D341Med (cell line): ENCODE measurements at places on chromosomes 5 and 9.

- DNase-seq = no peak
Measured at GRCh38 chr9:26567976-26568375, 324.6 kb downstream of the CAAP1 start.

- DNase-seq = no peak
Measured at GRCh38 chr5:83294246-83294645, 177.3 kb upstream of the VCAN start.

- DNase-seq = no peak
Measured at GRCh38 chr5:142114687-142115086, 6.1 kb downstream of the NDFIP1 start.

DNA sequence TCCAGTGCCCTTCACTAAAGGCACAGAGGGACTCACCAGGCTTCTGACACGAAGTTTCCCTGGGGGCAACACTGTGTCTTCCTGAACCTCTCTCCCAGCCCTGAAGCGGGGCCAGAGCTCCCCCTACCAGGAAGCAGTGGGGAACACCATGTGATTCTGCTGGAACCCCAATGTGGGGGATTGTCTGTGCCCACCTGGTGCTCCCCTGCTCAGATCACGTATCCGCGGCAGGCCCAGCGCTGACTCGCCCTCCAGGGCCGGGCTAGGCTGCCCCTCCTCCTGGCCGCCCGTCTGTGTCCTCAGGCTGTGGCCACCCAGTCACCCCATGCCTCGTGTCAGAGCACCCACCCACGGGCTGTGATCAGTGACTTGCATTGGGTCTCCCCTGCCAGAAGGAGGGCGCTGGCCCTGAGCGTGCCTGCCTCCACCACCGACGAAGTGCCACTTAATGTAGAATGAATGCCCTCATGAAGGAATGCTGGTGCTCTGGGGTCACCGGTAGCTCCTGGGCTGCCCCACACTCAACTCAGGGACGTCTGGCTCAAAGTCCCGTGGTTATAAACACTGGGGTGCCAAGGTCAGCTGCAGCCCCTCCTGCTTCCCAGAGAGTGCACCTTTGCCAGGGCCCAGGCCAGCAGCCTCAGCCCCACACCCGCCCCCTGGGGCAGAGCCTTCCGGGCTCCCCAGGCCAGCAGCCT is 22.1 kb downstream of the SARDH start:
- DNase-seq = no peak

GRCh38 chr5:62886603-62887315 is 308.1 kb downstream of the LRRC70 start:
- DNase-seq = no peak

DNA sequence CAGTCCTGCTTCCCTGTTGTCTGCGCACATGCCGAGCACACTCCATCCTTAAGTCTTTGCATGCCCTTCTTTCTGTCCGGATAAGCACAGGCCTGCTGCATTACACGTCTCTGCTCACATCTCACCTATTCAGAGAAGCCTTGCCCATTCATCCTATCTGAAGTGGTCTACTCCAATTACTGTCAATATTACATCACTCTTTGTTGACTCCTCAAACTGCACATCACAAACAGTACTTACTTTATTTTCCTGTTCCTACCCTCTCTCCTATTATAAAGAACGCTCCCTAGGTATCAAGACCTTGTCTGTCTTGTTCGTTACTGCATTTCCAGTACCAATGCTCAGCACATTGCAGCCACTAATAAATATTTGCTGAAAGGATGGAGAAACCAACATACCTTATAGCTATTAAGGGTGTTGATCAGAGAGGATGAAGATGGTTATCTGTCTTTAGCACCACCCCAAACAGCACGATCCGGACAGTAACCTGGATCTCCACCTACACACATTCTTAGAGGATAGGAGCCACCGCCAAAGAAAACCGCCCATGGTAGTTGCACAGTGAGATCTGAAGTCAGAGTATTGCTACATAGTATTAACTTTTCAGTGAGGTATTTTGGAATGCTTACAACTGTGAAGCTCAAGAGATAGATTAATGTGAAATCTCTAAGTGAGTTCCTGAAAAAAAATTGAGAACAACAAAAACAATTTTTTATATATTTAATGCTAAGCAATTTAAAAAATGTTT is 1.6 kb upstream of the PRRC1 start:
- no peak for DNase-seq

- DNase-seq = no peak
Measured at GRCh38 chr9:127446713-127447415, 4.3 kb downstream of the RPL12 start.

DNA sequence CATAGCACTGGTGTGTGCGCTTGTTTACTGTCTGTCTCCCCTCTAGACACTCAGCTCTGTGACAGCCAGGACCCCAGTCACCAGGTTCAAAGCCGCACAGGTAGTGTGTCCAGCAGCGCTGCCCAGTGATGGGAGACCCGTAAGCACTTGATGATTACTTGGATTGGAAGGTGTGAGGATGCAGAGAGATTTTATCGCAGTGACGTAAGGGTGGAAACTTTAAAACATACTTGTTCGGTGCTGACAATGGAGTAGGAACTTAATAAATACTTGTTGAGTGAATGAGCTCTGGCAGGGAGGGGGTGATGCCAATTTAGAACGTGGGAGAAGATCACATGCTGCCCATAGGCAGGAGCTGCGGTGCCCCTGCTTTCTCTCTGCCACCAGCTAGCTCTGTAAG is 99.2 kb upstream of the PITX1 start:
- DNase-seq = no peak

DNA sequence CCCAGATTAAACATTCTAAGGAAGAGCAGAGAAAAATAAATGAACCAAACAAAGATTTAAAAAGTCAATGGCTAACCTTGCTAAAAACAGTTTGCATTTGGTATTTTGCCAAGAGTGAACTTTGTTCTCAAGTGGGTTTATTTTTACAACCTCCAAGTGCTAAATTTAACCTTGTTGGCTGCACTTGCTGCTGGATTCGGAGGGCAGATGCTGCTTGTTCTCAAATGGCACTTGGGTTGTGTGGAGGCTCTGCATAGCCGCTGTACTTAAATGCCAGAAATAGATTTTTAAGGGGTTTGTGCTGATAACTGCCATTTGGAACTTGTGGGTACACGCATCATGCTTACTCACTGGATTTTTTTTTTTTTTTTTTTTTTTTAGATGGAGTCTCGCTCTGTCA is 13.3 kb upstream of the SPATA24 start:
- DNase-seq = no peak

DNA sequence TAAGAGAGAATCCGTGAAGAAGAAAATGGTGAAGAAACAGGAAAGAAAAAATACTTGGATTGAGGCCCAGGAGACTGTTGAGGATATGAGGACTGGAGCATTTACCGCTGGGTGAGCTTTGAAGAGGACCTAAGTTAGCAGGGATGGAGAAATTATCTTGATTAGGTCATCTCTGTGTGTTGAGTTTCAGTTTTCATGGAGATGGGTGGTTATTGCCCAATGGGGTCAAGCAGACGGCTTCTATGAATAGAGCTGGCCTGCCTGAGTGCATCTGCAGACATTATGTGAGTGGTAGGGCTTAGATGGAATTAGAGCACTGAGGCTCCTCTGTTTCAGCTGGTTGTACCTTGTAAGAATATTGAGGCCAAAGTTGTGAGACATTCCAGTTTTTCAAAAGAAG is 245.4 kb upstream of the FBXL7 start:
- DNase-seq = no peak

- no peak for DNase-seq
Measured at GRCh38 chr9:21657966-21658667, 144.3 kb upstream of the MTAP start.

GRCh38 chr9:14205463-14205862 is 108.5 kb downstream of the NFIB start:
- no peak for DNase-seq

GRCh38 chr5:132238901-132239500 is 11.3 kb upstream of the P4HA2 start:
- no peak for DNase-seq

DNA sequence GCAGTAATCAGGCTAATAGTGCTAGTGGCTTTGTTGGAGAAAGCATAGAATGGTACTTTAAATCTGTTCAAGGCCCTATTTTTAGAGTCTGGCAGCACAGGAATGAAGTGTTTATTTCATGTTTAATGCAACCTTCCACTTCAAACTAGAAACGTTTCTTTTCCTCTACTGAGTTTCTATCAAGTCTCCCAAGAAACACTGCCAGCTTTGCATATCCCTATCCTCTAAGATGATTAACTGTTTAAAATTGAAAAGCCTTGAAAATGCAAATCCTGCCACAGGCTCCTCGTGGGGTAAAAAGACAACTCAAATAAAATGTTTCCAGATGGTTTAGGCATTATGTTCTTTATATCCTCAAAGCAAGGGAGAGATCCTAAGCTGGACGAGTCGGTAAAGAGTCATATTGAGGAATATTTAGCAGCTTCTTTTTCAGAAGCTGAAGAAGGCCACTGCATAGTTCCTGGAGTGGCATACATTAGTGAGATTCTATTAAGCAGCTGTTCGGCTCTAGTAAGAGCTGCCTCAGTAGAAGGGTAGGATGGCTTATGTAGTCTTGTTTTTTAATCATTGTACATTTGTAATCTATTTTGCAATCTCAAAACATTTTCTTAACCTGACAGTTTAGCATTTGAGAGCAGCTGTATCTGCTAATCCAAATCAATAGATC is 251.2 kb downstream of the CHSY3 start:
- DNase-seq = peak; percentile 8

DNA sequence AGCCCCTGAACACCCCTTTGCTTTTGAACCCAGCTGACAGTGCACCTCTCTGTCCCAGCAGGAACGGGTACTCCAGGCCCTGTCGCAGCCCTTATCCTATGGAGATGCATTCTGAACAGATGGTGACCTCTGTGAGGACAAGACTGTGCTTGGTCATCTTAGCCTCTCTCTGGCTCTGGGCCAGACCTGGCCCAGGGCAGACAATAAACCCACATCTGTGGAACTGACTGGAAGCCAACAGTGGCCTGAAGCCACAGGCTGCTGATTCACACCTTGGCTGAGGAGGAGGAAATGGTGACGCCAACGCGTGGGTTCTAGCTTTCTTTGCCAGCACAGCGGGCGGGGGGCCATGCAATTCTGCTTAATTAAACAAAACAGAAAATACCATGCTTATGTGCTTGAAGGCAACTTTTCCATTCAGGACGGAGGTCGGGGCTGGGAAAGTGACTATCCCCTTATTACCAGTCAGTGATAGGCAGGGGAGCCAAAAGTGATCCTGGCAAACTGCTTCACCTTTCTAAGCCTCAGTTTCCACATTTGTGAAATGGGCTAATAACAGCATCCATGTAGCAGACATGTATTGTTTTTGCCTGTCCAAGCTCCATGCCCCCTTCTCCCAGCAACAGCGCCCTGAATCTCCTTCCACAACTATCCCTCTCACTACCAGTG is 10.8 kb downstream of the SH3PXD2B start:
- DNase-seq = no peak

GRCh38 chr9:78578072-78578471 is 281.1 kb downstream of the PSAT1 start:
- DNase-seq = no peak

GRCh38 chr9:14836885-14837284 is 73.3 kb downstream of the FREM1 start:
- no peak for DNase-seq

GRCh38 chr5:77725616-77726015 is 50.5 kb downstream of the TBCA start:
- no peak for DNase-seq

DNA sequence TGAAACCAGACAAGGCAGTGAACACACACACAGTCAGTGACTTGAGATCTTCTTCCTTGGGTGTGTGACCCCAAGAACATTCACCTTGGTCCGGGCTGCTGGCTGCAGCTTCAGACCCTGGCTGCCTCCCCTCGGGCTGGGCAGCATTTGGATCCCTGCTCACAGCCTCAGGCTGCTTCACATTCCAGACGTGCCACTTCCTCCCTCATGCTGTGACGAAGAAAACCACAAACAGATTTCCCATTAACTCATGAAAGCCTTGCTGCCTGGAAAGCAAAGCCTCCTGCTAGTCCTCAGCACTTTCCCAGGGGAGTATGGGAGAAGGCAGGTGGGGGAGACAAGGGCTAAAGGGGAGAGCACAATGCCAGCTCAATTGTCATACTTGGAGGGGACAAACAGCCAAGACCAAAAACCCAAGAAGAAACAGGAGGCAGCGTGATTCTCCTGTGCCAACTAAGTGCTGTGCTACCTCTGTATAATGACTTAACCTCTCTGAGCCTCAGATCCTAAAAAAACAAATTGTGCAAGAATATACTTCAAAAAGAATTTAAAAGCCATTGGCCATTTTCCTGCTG is 594.6 kb upstream of the BRINP1 start:
- no peak for DNase-seq

GRCh38 chr9:127055745-127056402 is 66.6 kb downstream of the ANGPTL2 start:
- no peak for DNase-seq

DNA sequence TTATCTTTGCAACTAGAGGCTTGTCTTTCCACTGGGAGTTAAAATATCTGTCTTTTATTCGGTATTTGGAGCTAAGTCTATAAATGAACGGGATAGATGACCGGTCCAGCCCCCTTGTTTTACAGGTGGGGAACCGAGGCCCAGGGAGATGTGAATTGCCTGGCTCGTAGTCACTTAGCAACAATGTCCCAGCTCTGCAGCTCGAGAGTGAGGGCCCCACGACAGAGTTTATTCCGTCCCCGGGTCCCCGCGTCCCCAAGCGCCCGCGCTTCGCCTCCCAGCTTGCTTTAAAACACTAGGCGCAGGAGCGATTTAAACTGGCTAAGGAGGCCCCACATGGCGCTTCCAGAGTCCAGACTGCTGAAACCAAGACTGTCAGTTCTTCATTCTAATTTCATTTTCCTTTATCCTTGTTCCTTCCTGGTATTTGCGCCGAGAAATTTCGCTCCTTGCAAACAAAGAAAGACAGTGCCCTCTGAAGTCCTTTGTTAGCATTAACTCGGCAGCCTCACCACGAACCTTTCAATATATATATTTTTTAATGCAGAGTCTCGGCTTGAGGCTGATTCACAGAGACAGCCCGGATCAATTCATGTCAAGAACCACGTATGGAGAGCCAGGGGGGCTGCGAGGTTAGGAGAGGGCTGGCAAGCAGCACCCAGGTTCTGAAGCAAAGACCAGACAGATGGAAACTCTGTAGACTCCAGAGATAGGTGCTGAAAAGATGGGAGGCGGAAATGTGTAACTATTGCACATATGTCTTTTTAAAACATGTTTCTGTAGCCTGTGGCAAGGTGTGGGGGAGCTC is 1.4 kb upstream of the ENC1 start:
- peak; percentile 43 for DNase-seq

GRCh38 chr9:126147186-126147935 is 179.3 kb upstream of the MVB12B start:
- peak; percentile 15 for DNase-seq

GRCh38 chr9:134571326-134571931 is 70.2 kb upstream of the COL5A1 start:
- no peak for DNase-seq

- no peak for DNase-seq
Measured at GRCh38 chr5:151469386-151469785, 22.0 kb downstream of the SLC36A1 start.

- DNase-seq = no peak
Measured at GRCh38 chr5:102589661-102590060, 90.9 kb upstream of the SLCO6A1 start.

GRCh38 chr9:125549039-125549438 is 158.0 kb downstream of the MAPKAP1 start:
- no peak for DNase-seq
